ENCODE measurements at places on chromosomes 13 and 19.

DNA sequence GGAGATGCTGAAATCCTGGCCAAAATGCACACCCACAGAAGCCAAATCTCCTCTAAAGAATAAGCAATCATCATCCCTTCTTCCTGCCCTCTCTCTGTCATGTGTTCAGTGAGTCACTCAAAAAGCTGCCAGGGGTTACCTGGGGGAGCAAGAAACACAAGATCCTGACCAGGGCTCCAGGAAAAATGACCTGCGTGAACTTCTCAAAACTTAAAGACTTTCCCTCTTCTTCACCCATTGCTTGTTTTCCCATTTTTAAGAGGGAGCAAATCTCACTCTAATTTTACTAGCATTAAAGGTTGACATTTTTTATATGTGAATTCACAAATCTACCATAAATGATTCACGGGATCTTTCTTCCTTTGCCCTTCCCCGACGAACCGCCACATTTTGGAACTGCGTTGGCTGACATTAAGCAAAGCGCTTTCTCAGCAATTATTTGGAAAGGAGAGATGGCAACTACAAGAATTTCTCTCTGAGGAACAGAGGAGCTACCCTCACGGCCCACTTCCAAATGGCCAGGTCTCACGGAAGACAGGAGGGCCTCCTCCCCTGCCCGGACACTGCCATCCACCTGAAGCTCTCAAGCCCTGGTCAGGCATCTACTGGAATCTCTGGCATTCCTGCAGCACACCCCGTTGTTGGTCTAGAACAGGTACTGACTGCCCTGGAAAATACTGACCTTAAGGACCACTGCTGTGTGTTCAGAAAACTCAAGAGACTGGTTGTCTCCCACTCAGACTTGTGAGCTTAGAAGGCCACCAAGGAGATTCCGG lies 14.2 kb downstream of the TSHZ3 start:
- DNase-seq: no peak

- DNase-seq: no peak
These were observed 285.8 kb downstream of the MYO16 start for GRCh38 chr13:108915095-108915633.

DNA sequence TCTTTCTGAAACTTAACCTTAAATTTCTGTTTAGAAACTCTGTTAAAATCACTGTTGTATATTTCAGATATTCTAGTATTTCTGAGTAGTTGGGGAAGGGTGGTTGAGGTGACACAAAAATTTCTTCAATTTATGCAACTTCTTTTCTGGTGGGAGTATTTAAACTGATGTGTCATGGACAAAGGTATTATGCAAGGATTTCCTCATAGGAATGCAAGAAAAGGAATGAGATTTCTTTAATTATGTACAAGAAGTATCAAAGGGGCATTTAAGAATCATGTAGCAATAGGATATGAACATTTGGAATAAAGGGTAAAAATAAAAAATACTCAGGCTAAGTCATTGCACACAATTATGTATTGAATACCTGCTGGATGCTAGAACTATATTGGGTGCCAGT lies 575.8 kb upstream of the KLF12 start:
- no peak for DNase-seq

GRCh38 chr19:2793126-2793525 lies 7.8 kb downstream of the THOP1 start:
- no peak for DNase-seq

GRCh38 chr19:29591670-29592069 lies 14.4 kb upstream of the POP4 start:
- no peak for DNase-seq

DNA sequence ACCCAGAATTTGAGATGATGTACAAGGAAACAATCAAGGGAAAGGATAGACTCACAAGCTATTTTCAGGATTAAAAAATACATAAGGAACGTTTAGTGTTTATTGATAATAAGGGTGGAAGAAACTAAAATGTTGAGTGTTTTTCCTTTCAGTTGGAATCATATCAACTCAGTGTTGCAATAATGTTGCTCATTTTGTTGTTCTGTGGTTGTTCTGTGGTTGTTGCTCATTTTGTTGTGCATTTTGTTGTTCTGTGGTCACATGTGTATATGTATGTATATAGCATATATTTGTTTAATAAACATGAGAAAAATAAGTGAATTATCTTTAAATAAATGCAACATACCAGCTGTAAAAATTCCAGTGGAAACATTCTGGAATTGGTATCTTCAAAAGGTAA lies 262.4 kb upstream of the SPRY2 start:
- no peak for DNase-seq

DNA sequence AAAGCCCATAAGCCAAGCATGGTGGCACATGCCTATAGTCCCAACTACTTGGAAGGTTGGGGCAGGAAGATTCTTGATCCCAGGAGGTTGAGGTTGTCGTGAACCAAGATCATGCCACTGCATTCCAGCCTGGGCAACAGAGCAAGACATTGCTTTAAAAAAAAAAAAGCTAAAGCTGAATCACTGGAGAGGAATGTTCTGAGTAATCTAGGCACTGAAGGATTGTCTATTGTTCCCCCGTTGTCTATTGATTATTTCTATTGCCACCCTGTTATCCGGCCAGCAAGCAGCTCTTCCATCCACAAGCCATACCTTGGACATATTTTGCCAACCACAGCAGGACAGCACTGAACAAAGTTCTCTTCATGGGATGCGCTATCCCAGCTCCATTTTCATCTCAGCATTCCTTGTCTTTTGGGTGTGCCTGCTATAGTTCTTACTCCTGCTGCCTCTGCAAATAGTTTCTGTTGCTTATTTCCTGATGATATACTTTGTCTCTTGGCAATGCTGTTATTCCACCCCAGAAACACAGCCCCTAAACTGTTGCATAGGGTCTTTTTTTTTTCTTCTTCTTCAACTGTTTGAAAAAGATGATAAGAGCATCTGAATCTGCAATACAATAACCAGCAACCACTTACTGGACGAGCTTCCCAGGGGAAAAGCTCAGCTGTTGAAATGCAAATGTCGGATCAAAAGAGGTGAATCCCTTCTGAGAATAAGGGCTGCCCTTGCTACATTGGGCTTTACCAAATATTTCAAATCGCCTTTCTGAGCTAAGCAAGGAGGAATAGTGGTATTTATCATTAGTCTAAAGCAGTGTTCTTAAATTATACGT lies 22.2 kb upstream of the SIAH3 start:
- no peak for DNase-seq

GRCh38 chr19:17424743-17425365 lies 5.0 kb downstream of the MVB12A start:
- no peak for DNase-seq

GRCh38 chr19:9076901-9077300 lies 10.0 kb upstream of the OR1M1 start:
- DNase-seq: no peak

DNA sequence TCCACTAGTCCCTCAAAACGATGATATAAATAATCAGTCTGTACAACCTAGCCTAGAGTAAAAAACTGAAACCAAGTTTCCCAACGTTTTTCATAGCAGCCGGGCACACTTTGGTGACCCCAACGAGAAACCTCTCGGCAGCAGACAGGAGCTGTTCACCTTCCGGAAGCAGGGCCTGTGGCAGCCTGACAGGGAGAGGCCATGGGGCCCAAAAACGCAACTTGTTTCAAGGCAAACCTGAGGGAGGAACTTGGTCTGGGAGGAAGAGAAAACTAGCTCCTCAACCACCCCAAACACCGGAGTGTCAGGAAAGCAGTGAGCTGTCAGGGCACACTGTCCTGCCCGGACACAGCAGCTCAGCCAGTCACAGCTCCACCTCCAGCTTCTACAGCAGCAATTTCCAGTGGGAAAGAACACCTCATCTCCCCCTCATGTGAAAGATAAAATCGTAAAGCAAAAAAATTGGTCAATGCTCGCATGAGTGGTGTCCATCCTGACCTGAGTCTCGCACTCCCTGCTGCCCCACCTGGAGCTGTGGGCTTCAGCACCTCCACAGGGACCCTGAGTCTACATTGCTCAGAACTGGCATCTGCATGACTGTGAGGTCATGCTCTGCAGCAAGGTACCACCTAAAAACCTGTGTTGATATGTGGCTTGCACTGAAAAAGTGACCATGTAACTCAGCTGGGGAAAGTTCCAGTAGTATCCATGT lies 40.6 kb upstream of the LATS2 start:
- DNase-seq: no peak

- no peak for DNase-seq
These were observed 461.4 kb downstream of the MYO16 start for GRCh38 chr13:109090796-109091195.

DNA sequence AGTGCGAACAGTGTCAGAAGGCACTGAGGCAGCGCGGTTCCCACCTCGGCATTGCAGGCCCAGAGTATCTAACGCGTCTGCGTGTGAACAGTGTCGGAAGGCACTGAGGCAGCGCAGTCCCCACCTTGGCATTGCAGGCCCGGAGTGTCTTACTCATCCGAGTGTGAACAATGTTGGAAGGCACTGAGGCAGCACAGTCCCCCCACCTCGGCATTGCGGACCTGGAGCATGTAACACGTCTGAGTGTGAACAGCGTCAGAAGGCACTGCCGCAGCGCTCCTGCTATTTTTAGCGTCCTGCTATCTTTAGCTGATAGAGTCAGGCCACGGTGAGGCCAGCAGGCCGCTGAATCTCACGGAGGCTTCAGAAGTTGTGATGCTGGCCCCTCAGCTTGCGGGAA lies 39.6 kb downstream of the ATP11A start:
- no peak for DNase-seq

DNA sequence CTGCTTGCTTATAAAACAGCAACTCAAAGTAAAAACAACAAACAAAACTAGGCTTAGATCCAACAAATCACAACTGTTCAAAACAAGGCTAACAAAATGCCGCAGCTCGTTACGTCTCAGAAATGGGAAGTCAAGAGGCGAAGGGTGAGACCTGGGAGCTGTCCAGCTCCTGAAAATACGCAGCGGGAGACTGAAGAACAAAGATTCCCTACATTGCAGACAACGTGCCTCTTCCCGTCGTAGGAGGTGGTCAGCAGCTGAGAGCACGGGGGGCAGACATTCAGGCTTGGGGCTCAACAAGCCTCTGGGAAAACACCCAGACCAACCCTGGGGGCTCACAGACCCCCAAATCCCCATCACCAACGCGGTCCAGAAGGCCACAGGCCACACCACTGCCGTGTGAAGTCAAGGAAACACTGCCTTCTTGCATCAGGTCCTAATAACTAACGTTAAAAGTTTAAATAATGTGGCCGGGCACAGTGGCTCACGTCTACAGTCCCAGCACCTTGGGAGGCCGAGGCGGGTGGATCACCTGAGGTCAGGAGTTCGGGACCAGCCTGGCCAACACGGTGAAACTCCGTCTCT lies 13.5 kb downstream of the PLPP2 start:
- DNase-seq: no peak

Measured in stimulated activated CD4-positive, alpha-beta T cell treated with anti-CD3 and anti-CD28 coated beads, TNF-alpha, amount 100 ng/mL, for 1 hour (primary cell).